ENCODE measurements at places on chromosomes 1 and 21.

- no peak for DNase-seq
Observed at GRCh38 chr1:159821171-159821867, 5.4 kb upstream of the SLAMF8 start.

DNA sequence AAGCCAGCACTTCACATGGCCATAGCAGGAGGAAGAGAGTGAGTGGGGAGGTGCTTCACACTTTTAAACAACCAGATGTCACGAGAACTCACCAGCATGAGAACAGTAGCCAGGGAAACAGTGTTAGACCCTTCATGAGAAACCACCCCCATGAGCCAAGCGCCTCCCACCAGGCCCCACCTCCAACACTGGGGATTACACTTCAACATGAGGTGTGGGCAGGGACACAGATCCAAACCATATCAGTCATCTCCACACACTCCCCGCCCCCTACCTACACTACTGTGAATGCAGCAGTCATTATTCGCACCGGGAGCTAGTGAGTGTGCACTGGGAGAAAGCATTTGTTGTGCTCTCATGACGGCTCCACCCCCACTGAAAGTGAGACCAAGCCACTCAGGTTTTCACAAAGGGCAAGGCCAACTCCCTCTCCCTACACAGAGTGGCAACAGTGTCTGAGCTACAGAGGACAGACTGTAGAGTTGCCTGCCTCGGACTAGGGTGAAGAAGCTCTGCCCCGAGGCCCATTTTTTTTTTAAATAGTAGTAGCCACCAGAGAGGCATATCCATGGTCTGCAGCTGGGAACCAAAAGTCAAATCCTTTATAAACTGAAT, 125.6 kb downstream of the BARHL2 start:
- DNase-seq: no peak

DNA sequence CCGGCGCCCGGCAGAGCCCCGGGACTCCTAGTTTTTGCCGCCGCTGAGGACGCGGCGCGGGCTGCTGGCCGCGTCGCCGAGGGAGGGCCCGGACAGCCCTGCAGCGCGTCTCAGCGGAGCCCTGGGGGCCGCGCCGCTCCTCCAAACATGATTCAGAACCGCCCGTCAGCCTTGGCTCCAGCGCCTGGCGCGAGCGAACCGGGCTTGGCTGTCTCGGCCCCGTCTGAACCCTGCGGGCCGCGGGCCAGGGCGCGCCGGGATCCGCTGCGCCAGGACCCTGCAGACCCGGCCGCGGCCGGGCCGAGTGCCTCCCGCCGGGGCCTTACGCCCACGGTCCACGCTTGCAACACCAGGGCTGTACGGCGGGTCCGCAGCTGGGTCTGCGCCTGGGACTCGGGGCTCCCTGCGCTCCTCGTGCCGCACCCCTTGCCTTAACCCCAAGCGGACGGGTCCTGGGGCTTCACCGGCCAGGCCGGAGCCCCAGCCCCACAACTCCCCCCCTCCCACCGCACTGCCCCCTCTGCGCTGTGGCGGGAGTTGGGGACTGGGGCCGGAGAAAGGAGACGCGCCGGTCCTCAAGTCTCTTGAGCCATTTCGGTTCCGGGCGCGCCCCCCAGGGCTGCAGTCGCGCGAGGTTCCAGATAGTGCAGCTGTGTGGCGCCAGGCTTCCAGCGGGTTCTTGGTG, 48.4 kb upstream of the CD34 start:
- DNase-seq: no peak

- DNase-seq: no peak
Observed at GRCh38 chr1:23727362-23727811, 15.9 kb upstream of the ELOA start.

GRCh38 chr1:67146101-67146500, 11.3 kb upstream of the C1orf141 start:
- no peak for DNase-seq
